ENCODE measurements at places on chromosomes 16 and 17. TPM values are rescaled to one million over a fixed set of nuclear protein-coding genes. Genes with fewer than 3 reads are reported as not detected.

PDILT gene
- not detected for total RNA-seq

CES5A gene
- not detected for total RNA-seq

HID1 gene
- total RNA-seq, result not detected

FLCN gene
- total RNA-seq, result 21.5 TPM

PIGL gene
- 48.2 TPM for total RNA-seq

ASPHD1 gene
- total RNA-seq, result 2.2 TPM

DVL2 gene
- total RNA-seq, result 117 TPM

WNT9B gene
- not detected for total RNA-seq

POLG2 gene
- 25.3 TPM for total RNA-seq

CDT1 gene
- total RNA-seq, result 40.3 TPM

HS3ST3A1 gene
- not detected for total RNA-seq

TMIGD1 gene
- total RNA-seq, result not detected

RAMP2 gene
- total RNA-seq, result not detected

FBXW10 gene
- total RNA-seq, result not detected

HAS3 gene
- total RNA-seq, result 1.9 TPM

KCNJ2 gene
- total RNA-seq, result not detected
